ENCODE measurements at places on chromosomes 5 and 9.

DNA sequence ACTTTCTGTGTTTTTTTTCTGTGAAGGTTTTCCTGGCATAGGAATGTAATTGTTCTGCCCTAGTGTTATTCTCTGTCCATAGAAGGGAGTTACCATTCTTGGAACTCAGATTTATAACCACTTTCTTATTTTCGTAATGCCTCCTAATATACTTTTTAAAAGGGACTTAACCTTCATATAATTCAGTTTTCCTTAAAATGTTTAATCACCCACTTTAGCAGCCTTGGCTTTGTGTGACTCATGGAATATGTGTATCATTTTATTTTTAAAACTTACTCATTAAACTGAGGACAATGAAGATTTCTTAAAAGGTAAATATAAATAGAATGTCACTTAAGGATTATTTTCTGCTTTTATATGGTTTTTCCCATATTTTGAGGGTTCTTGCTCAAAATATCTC, 50.0 kb downstream of the RAI14 start:
- no peak for DNase-seq

GRCh38 chr9:118734696-118735095, 634.5 kb downstream of the BRINP1 start:
- DNase-seq = no peak

- DNase-seq = no peak
Observed at GRCh38 chr5:56460195-56460546, 227.0 kb upstream of the ANKRD55 start.

DNA sequence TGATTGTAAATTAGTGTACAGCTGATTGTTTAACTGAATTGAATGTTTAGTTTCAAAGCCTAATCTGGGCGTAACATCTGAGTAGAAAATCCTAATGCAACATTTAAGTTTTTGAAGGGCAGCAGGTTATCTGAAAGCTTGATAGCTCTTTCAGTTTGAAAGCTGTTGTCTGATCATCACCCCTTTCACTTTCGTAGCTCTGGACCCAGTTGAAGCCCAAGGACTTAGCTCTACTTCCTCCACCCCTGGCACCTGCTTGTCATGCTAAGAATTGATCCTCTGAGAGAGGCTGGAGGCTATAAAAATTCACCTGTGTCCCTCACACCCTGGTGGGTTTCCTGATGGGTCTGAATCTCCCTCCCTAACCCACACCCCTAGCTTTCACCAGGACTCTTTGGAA, 86.0 kb downstream of the ZFAND5 start:
- DNase-seq = no peak

DNA sequence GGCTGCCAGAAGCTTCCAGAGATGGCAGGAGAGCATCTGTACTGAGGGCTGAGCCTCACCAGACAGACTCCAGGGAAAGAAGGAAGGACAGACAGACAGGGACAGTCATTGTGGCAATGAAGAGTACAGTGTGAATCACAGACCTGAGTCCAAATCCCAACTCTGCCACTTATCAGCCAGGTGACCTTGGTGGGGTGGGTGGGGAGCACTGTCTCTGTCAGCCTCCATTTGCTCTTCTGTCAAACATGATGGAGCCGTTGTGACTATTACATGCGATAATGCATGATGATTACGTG, 85.9 kb upstream of the FSTL4 start:
- no peak for DNase-seq

- no peak for DNase-seq
Observed at GRCh38 chr9:107810461-107810961, 320.9 kb upstream of the KLF4 start.

GRCh38 chr5:139634541-139634940, 13.6 kb upstream of the CXXC5 start:
- DNase-seq = no peak

DNA sequence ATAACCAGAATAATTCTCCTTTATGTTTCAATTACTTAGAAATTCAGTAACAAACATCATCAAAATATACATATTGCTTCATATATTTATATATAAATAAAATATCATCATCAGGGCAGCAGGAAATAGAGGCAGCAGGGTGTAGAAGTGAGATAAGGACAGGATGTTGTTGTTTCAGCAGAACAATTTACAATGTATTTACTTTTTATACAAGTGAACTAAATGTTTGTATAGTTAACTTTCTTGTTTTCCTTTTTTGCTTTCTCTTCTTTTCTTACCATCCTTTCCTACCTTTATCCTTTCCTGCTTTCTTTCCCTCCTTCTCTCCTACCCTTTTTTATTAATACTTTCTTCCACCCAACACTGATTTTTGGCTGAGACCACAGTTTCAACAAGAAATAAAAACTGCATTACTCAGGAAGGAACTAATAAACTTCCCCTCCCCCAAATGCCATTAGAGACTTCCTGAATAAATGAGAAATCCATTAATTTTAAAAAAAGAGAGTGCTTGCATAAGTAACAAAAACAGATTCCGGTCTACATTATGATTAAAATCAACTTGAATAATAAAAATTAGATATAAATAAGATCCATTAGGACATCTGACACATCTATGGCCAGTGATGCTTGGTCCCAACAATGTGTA, 159.8 kb upstream of the ACOT12 start:
- DNase-seq = no peak

DNA sequence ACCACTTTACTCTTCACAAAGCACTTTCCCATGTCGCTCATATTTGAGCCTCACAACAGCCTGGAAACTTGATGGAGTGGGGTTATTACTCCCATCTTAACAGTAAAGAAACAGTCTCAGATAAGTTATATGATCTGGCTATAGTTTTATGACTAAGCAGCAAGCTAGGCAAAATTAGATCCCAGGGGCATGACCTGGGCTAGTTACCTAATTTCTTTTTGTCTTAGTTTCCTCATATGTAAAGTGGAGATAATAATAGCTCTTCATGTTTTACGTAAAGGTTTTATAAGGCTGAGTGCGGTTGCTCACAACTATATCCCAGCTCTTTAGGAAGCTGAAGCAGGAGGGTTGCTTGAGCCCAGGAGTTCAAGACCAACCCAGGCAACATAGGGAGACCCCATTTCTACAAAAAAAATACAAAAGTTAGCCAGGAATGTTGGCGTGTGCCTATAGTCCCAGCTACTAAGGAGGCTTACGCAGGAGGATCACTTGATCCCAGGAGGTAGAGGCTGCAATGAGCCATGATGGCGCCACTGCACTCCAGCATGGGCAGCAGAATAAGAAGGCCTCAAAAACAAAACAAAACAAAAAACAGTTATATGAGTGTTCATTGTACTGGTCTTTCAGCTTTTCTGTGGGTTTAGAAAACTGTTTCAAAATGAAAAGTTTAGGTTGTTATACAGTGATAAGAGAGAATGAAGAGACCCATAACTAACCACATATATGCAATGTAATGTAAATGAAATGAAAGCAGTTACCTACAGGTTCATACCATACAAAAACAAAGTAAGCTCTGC, 6.5 kb upstream of the PLIN2 start:
- no peak for DNase-seq

DNA sequence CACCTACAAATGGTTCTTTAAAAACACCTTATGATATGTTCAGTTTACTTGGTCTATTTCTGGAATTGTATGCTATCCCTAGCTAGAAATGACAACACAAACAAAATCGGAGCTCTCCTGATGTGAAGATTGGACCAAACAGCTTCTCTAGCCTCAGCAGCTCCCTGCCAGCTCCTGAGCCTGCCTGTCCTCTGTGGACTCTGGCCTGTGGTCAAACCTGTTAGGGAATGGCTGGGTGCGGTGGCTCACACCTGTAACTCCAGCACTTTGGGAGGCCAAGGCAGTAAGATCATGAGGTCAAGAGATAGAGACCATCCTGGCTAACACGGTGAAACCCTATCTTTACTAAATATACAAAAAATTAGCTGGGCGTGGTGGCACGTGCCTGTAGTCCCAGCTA, 195.3 kb downstream of the GAS1 start:
- DNase-seq = no peak

GRCh38 chr5:141940695-141941271, 17.1 kb downstream of the DELE1 start:
- DNase-seq = no peak

DNA sequence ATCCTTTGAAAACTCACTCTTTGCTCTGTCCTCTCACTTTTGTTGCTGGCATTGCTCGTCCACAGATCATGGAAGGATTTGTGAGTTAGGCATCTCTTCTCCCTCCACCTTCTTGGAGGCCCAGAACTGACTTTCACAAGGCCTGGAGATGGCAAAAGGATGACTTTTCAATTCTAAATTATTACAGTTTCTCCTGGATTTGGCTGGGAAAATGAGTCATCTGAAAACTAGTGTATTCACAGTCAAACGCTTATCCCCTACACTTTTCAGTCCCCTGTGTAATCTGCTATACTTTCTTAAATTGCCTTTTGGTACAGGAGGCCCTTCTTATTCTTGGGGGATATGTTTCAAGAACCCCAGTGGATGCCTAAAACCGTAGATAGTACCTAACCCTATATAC, 35.6 kb downstream of the ADRA1B start:
- DNase-seq = no peak

- DNase-seq = no peak
Observed at GRCh38 chr5:86570427-86571083, 47.2 kb upstream of the COX7C start.

DNA sequence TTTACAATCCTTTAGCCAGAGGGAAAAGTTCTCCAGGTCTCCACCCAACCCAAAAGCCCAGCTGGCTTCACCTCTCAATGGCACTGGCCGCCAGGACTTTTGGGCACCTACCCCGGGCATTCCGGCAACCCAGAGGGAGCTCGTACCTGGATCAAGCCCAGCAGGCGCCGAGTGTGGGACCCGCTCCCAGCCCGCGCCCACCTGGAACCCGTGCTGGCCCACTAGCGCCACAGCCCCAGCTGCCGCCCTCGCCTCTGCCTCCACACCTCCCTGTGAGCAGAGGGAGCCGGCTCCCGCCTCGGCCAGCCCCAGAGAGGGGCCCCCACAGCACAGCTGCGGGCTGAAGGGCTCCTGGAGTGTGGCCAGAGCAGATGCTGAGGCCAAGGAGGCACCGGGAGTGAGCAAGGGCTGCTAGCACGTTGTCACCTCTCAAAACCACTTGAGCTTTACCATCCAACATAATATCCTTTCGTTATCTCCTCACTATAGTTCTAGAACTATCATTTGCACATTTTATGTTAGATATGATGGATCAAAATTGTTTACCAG, 69.7 kb downstream of the GCNT1 start:
- DNase-seq = no peak

DNA sequence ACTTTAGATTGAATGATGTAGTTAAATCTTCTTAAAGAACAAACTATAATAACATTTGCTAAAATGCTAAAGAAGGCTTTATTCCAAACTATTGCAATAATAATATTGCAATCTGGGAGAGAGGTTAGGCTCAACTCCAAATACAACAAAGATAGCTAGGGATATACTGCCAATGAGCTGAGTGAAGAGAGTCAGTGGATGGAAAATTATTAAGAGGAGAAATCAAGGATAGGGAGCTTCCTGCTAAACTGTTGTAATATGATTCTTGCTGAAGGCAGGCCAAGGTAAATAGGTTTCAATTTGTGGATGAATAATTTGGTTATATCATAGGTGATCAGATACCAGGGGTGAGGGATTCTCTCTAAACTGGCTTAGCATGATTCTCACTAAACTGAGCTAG, 1651.5 kb downstream of the EFNA5 start:
- DNase-seq = no peak

GRCh38 chr5:13695076-13695712, 249.3 kb downstream of the DNAH5 start:
- DNase-seq = no peak

DNA sequence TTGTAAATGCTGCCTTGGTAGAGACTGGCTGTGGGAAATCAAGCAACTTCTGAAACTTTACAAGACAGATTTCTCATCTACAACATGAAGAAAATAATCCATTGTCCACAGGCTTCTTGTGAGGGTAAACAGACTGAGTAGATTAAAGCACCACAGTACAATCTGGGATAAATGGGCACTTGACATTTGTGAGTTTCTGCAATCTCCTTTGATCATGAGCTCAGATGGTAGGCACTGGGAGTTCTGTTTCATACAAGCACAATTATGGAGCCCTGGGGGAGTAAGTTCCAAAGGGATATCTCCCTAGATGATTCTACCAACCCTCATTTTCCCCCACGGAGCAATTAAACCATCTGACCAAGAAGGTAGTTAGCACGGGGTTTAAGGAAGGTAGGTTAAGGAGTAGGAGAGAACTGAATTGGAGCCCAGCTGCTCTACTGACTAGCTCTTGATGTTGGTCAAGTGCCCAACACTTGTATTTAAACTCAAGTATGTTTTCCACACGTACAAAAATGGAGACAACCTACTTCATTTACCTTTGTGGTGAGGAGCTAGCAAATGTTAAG, 479.5 kb upstream of the TNC start:
- no peak for DNase-seq

DNA sequence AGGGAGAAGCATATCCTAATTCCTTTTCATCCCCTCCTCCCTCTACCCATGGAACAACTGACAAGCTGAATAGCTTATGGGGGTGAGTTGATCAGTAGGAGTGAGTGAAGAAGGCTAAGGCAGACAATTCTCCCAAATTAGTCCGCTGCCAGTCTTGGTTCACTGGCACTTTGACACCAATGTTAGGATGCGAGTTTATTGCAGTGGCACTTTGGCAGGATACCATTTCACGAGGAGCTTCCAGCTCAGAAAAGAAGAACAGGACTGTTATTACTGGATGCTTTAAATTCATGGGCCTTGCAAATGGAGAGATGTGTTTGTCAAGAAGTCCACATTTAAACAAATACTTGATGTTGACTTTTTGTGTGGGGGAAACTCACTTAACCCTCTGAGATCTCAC, 427.6 kb downstream of the NR2F1-AS1 start:
- DNase-seq = no peak

All from CD4-positive, alpha-beta T cell treated with Interleukin-17A for 4 hours (primary cell).